HT-29 (cell line): ENCODE measurements at places on chromosomes 2 and 18. TPM values are rescaled to one million over a fixed set of nuclear protein-coding genes. Genes with fewer than 3 reads are reported as not detected.
A peak's percentile ranks its signal among the peaks of the same experiment; 100 is the strongest.

GRCh38 chr2:222927600-222927999 is 66.8 kb downstream of the ACSL3 start:
- DNase-seq: no peak

DNA sequence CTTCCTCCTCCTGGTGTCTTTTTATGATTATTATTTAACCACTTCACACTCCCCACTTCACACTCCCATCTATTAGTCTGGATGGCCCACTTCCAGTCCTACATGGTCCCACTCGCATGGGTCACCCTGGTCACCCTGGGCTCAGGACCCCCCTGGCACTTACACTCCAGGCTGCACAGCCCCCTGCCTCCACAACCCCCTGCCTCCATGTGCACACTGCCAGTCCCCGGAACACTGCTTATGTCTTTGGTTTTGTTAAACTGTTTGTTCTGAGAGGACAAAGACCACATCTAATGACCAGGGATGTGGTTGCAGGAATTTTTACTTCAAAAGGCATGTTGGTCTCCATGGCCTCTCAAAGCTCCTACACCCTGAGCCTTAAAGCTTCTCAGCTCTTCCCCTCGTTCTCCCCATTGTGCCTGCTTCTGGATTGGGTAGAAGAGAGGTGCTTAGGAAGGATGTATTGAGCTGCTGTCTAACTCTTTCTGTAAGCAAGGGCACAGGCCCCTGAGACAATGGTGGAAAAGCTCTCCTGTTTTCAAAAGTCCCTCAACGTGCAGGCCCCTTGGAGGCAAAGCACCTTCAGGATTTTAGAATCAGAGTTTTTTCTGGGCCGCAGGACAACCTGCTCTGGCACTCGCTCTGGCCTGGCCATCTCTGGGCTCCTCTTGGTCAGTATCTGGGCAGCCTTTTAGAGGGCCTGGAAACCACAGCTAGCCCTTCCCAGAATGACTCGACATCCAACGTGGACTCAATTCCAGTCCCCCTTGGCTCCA is 150.0 kb upstream of the HAAO start:
- DNase-seq: no peak

GRCh38 chr2:54964271-54964670 is 86.0 kb downstream of the RTN4 start:
- no peak for DNase-seq

DNA sequence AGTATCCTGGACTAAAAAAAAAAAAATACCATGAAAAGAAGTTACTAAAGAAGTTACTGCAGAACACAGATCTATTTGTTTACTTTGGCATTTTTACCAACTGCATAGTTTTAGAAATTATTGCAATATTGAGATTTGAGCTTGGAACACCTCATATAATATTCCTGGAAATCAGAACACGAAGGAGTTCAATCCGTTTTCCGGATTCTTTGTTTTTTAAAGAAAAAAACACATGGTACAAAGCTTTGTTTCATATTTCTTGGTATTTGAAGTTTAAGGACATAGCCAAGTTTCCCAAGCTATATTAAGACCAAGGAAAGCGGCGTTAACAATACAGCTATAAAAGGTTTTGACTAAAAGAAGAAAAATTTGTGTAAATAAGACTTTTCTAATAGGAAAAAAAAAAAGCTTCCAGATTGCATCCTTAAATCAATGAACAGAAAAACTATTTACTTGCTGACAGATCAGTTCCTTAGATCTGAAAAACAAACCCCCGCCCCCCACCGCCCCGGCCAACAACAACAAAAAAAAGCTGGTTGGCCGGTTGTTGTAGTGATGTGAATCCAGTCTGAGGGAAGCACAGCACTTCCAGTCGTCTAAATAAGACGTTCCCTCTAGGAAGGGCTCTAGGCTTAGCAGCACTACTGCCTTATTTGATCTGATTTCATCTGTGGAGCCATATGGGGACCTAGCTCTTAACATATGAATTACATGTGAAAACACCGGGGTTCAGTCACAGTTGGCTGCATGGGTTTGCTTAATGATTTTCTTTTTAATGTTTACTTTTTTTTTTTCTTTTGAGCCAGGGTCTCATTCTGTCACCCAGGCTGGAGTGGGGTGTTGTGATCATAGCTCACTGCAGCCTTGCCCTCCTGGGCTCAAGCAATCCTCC is 2.5 kb upstream of the RHOB start:
- DNase-seq: peak; percentile 22

DNA sequence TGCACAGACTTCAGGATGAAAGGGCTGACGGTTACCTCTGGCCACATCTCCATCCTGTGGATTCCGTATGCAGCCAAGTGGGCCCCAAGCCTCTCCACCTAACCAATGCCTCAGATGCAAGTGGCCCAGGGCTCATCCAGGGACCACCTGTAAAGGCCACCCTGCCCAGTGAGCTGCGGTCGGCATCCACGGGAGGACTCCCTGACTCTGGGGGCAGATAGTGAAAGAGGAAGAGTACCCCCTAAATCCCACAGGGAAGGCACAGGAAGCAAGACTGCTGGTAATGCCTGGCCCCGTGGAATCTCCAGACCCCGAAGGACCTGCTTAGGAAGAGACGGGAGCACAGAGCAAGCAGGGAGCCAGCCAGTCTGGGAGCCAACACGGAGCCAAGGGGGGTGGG is 11.2 kb upstream of the TPO start:
- DNase-seq: no peak

- no peak for DNase-seq
Measured at GRCh38 chr2:1283020-1283801, 130.1 kb upstream of the TPO start.

The SERPINB10 gene
- not detected in 2 replicates for total RNA-seq

The ZSWIM2 gene
- not detected in 2 replicates for total RNA-seq

The RESP18 gene
- not detected in 2 replicates for total RNA-seq

The TUBA3E gene
- total RNA-seq: not detected in 2 replicates

The CYTIP gene
- 0.08 TPM in 1 of 2 replicates, not detected in the other for total RNA-seq

The PKDCC gene
- total RNA-seq: 76.0 and 83.9 TPM in 2 replicates
